ENCODE measurements at places on chromosomes 12 and 14.

DNA sequence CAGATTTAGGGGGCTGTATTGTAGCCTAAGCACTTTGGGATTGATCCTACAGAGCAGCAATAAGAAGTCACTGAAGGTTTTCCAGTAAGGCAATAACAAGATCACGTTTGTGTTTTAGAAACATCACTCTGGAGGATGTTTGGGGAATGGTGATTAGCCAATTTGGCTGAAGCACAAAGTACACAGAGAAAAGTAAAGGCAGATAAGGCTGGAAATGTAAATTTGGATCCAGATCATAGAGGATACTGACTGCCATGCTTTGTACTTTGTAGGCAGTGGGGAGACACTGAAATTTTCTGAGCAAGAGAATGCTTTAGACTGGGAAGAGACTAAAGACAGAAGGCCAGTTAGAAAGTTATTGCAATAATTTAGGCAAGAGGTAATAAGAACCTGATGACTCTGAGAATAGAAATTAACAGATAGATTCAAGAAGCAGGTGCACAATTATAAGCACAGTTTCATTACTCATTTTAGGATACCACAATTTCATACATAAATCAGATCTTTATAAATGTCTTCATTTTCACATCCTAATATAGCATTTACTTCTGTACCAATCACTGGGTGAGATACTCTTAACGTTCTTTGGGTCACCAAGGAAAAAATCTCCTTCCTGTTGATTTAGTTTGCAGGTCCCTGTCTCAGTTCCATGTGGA lies 314.5 kb upstream of the GARIN6 start:
- DNase-seq, result no peak

- no peak for DNase-seq
These were observed 76.1 kb downstream of the OTOGL start for GRCh38 chr12:80175307-80175930.

DNA sequence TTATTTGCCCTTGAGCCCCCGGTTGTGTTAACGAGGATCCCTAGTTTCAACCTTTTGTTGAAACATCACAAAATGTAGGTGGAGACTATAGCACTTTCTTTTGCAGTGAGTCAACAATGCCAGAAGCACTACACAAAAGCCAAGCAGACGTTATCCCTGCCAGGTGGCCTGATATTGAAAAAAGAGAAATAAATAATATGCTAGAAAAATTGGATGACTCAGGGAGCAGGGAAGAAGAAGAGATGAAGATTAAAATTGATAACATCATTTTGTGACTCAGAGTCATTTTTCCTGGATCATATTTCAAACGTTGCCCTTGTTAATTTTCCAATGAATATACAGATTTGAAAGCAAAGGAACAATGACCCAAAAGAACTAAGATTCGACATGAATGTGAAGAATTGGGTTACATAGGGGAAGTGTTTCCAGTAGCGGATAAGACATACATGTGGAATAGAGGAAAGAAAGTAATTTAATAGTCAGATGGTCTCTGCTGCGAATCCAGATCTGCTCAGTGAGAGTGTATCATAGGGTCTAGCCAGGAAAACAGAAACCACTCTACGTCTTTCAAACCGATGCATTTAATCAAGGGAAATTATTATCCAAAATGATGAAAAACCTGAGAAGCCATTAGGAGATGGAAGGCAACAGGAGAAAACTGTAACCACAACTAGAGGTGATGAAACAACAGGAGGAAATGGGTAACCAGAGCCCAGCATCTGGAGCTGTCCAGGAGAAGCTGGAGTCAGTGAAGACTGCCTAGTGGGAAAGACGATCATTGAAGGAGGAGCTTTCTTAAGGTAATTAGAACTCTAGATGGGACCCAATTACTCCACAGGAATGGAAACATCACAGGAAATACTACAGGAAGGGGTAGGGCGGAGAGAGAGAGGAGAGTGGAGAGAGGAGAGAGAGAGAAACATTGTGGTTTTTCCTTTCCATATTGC lies 57.9 kb downstream of the RERG start:
- no peak for DNase-seq

DNA sequence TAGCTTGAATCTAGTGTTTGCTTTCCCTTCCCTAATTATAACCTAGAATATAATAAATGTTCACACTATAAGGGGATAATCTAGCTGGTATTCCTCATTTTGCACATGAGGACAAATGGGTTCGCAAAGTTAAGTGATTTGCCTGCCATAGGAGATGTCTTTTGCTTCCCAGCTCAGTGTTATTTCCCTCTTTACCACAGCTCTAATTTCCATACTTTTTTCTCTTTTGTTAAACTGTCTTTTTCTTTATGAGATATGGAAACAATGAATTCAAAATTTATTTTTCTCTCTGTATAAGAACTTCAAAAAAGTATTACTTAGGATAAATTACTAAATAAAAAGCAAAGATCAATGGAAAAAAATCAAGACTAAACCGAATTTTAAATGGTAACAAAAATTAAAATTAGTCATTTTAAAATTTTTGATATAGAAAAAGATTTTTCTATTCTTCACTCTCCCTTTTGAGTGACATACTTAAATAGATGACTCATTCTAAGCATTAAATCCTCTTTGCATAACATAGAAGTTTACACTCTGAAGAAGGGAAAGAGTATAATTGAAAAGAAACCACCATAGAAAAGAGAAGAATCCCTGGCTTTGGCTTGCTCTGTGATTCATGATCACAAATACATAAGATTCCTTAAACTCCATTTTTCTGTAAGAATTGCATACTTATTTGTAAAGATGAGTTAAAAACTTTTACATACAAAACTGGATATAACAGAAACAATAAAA lies 97.3 kb downstream of the INSM2 start:
- no peak for DNase-seq

DNA sequence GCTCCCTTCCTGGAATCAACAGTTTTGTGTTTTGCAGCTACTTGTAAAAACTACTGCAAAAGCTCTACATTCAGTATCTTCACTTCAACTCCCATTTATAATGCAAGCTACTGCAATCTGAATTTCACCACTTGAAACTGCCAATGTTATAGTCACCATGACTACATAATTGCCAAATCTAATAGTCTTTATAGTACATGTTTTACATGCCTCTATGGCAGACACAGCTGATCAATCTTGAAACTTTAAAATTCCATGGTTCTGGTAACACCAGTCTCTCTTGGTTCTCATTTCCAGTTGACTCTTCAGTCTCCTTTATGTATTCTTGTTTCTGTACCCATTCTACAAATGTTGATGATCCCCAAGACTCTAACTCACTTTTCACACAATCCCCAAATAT lies 185.9 kb downstream of the MED13L start:
- no peak for DNase-seq

- DNase-seq, result no peak
These were observed 908 bp downstream of the ENTPD5 start for GRCh38 chr14:74018174-74018585.

Data from stimulated activated CD4-positive, alpha-beta T cell treated with anti-CD3 and anti-CD28 coated beads, TNF-alpha, amount 100 ng/mL, for 1 hour (primary cell).